ENCODE measurements at places on chromosomes 3 and 15. TPM values are rescaled to one million over a fixed set of nuclear protein-coding genes. Genes with fewer than 3 reads are reported as not detected.

GHRL gene
- not detected for total RNA-seq

DNA sequence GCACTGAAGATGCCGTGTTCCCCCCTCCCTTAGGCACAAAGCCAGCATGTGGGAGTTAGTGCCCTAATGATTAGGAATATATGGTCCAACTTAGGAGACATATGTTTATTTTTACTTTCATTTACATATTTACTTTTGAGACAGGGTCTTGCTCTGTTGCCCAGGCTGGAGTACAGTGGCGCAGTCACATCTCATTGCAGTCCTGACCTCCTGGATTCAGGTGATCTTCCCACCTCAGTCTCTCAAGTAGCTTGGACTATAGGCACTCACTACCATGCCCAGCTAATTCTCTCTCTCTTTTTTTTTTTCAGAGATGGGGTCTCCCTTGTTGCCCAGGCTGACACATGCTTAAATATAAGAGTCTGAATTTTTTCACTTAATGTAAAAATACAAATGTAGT is 51.6 kb upstream of the TBC1D23 start:
- DNase-seq: no peak

WDR93 gene
- 0.22 TPM for total RNA-seq

SLC22A14 gene
- total RNA-seq: not detected

NPAP1 gene
- total RNA-seq: not detected

DNA sequence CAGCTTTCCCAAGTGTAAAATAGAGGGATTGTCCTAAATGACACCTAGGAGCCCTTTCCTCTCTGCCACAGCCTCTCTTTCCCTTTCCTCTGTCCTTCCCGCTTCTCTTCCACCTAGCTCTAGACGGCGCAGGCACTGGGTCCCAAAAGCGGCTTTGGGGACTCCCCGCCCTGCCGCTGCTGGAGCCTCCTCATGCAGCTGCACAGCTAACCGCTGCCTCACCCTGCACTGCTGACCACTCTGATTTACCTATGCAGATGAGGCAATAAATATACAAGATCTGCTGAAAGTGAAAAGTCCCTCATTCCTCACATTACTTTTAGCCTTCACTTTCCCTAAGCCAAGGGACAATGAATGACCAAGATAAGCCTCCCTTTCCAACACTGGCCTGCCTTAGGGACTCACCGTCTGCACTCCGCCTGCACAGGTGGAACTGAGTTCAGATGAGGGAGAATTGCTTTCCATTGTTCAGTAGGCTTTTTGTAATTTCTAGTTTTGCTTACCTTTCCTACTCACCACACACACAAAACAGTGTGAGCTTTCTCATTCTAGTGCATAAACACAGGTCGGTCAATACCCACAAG is 197.5 kb upstream of the BCL6 start:
- DNase-seq: no peak

- DNase-seq: no peak
Observed at GRCh38 chr15:88956906-88957305, 43.7 kb upstream of the MFGE8 start.
